ENCODE measurements at places on chromosomes 12 and 14.
A peak's percentile ranks its signal among the peaks of the same experiment; 100 is the strongest.

- no peak for DNase-seq
Measured at GRCh38 chr14:24135584-24135833, 485 bp upstream of the PSME1 start.

DNA sequence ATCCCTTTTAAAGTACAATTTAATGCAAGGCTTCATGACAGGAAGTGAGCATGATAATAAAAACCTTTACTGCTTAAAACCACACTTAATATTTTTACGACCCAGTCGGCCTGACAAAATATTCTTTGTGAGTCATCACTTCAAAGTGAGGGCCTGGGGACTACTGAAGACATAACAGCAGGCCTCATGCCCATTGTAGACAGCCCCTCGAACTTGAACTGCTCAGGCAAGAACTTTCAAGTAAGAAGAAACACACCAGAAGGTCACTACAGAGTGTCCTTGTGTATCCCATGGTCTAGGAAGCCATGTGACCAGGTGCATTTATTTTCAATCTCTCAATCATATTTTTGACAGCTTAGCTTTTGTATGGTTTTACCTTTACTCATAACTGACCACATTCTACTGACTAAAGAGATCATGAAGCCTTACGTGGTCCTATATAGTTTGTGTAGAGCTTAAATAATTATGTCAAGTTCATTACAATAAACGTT is 61.4 kb upstream of the MANSC4 start:
- peak; percentile 63 for DNase-seq

DNA sequence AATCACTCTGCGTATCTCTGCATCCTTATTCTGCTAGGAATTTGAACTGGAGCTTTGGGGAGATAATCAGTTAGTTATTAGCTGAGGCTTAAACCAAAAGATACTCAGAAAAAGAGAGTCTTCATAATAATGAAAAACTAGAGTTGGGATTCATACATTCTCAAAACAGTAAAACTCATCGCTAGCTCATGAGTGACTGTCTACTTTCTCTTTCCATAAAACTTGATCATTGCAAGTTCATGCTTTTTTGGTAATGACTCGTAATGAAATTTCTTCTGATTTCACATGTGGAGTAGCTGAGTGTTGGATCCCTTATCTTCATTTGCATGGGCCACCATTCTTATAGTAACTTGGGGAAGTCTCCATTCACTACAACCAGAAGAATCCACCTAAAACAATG is 397.7 kb downstream of the PDZRN4 start:
- DNase-seq, result no peak

- peak; percentile 29 for DNase-seq
Measured at GRCh38 chr12:56188778-56189098, 545 bp downstream of the SMARCC2 start.

GRCh38 chr12:34405286-34406227 is 383.3 kb downstream of the ALG10 start:
- no peak for DNase-seq

DNA sequence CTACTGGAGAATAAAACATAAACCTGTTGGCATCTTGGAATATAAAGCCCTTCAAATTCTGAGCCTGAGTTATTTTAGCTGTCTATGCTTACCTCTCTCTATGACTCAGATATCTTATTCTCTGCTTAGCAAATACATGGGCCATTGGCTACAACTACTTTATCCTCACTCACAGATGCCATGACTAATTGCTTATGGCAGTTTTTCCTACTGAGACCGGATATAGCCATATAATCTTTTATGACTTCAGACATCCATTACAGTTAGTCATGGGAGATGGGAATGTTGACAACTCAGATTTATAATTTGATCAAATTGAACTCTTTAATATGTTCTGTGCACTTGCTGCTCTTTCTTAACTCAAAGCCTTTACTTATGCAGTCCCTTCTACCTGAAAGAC is 502.4 kb upstream of the ATP2B1 start:
- peak; percentile 95 for DNase-seq

- peak; percentile 49 for DNase-seq
Measured at GRCh38 chr12:120584343-120585149, 3.3 kb upstream of the POP5 start.

DNA sequence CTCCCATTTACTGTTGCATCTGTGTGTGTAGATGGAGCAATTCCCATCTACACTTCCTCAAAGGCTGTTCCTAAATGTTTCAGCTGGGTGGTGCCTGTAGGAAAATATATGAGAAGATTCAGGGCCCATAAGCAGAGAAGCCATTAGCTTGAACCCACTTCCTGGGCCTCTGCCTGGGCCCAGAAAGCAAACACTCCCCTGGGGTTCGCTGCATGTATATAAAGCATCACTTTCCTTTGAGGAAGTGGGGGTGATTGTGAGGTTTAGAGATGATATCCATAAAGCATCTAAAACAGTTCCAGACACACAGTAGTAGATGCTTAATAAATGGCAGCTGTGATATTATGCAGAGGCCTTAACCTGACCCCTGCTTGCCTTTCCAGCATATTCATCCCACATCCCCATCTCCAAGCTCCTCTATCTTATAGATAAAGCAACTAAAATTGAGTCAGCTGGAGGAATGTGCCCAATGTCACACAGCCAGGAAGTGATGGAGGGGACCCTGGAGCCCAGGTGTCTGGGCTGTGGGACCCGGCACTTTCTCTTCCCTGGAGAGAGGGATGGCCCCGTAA is 280.0 kb upstream of the CRY1 start:
- no peak for DNase-seq

GRCh38 chr14:67722293-67722692 is 20.6 kb downstream of the RDH12 start:
- DNase-seq, result peak; percentile 14

- peak; percentile 88 for DNase-seq
Measured at GRCh38 chr14:103155010-103155409, 31.7 kb downstream of the TNFAIP2 start.

DNA sequence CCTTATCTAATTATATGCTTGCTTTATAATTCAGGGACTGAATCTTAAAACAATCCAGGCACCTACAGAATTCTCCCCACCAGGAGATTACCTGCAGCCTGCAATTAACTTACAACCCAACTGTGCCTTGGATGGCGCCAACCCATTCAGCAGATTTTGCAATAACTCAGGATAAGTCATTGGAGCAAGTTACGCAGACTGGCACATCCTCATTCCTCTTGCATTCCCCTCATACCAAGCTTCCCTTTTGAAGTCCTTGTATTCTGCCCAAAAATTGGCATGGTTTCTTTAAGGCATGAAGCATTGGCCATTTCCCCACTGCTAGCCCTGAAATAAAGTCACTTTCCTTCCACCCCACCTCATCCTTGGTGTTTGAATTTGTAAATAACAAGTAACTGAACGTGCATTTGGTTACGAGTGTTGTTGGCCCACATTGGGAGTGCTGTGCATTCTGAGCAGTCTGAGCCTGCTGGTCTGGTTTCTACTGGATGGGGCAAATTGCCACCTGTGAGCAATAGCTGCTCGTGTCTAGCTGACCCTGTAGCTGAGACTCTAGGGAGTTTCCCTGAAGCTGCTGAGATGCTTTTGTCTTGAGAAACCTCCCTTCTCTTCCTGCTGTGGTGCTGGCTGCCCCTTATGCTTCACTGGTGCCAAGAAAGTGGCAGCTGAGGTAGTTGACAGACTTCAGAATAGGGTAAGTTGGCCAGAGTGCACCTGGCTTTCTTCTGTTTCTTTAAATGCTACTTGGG is 99.2 kb upstream of the SCAF11 start:
- DNase-seq, result no peak

- DNase-seq, result no peak
Measured at GRCh38 chr14:52265253-52265652, 2.2 kb upstream of the PTGDR start.

DNA sequence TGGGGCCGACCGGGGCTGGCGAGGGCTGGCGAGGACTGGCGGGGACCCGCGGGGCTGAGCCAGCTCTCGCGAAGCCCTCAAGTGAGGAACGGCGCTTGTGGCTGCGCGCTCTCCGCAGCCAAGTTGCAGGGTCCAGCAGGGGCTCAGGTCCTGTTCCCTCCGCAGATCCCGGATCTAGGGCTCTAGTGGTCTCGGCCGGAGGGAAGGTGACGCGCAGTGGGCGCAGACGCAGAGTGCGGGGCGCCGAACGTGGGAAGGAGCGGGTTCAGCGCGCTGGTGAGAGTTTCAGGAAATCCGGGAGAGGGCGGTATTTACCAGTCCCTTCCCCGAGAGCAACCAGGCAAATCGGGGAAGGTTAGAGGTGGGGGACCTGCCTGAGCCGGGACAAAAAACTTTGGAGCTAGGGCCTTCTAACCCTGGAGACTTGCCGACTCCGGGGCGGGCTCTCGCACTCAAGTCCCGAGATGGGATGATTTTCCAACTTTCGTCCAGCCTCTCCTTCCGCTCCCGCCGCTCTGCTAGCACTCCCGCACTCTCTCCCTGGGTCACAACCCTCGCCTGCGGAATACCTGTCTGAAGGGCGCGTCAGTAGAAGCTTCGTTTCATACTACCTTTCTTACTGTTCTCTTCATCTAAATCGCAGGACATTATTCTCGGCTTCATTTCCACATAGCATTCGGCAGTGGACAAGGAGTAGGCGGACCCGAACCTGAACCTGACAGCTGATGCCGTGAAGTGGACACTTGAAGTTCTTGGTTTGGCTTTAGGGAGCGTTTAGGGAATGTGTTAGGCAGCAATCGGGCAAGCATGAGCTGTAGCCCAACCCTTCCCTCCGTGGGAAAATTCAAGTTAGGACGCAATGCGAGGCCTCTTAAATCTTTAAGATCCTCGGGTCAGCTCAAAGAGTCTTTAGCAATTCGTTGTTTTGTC is 13.6 kb upstream of the PAX9 start:
- peak; percentile 23 for DNase-seq

GRCh38 chr12:69023840-69024239 is 90.9 kb upstream of the CPM start:
- DNase-seq, result no peak

DNA sequence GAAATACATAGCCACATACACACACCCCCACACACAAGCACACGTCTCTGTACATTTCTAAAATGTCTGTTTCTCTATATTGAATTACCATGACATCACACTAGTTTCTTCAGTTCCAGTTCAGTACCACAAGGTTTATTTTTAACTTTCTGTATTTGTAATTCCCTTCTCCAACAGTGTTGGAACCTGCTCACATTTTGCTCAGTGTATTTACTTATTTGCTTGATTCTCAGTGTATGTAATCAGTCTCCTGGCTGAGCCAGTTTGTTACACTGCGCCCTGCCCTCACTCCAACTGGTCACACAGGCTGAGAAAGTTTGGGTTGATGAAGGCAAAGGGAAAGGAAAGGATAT is 67.1 kb downstream of the MON2 start:
- no peak for DNase-seq

GRCh38 chr14:91872011-91872501 is 4.7 kb upstream of the TC2N start:
- DNase-seq, result no peak

- DNase-seq, result no peak
Measured at GRCh38 chr14:51203881-51204280, 36.2 kb upstream of the TMX1 start.

DNA sequence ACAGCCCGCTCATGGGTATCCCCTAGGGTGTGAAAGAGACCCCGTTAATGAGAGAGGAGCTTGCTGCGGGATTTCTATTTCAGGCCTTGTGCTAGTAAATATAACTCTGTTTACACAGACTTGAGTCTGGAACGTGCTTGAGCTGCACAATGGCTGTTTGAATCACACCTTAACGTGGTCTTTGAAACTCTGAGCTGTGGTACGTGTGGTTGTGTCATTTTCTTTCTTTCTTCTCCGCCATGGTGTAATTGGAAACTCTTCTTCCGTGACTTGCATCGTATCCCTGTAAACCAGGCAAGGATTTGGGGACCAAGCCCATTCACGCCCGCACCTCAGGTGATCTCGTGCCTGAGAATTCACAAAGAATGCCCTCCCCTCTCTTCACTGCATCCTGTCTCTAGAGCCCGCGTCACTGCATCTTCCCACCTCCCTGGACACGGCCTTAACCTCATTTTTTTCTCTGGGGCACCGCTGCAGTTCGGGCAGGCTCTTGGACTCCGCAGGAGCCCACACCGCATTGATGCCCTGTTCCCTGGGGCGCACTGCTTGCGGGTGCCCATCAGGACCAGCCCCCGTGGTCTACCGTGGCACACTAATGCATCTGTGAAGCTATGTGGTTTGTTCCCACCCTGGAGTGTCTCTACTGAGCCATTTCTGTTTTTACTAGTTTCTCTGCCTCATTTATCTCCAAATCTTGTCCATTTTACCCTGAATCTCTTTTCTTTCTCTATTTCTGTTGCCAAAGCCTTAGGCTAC is 78.4 kb upstream of the PARP11 start:
- no peak for DNase-seq

DNA sequence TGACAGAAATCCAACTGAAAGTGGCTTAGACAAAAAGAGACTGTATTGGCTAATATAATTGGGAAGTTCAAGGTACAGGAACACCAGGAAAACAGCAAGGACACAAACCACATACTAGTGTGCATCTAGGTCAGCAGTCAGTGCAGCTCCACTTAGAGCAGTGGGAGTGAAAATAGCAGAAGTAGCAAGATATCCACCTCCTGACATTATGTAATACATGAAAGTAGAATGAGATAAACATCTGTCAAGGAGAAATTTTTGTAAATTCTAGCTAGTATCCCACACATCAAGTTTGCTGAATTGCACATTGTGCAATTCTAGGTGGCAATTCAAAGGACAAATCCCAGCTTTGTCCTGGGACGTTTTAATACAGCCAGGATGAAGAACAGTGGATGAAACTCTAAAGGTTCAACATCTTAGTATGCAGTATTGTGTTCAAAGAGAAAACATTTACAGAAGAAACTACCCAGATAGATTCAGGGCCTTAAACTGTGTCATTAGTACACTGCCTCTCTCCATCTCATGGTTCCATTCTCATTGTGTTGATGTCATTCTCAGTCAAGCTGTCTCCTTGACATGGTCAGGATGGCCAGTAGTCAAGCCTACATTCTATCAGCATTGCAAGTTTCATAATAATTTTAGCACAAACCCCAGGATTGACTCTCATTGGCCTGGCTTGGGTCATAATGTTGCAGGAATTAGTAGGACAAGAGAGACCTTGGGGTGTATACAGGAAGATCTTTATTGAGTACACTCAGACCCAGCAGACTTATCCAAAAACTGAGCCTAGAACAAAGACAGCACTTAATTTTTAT is 56.8 kb downstream of the SDR9C7 start:
- DNase-seq, result no peak

GRCh38 chr12:27493260-27493940 is 30.6 kb upstream of the PPFIBP1 start:
- DNase-seq, result peak; percentile 69

Measured in ELR (cell line).